SK-N-SH (cell line): ENCODE measurements at places on chromosomes 13 and 19. TPM values are rescaled to one million over a fixed set of nuclear protein-coding genes. Genes with fewer than 3 reads are reported as not detected.

DNA sequence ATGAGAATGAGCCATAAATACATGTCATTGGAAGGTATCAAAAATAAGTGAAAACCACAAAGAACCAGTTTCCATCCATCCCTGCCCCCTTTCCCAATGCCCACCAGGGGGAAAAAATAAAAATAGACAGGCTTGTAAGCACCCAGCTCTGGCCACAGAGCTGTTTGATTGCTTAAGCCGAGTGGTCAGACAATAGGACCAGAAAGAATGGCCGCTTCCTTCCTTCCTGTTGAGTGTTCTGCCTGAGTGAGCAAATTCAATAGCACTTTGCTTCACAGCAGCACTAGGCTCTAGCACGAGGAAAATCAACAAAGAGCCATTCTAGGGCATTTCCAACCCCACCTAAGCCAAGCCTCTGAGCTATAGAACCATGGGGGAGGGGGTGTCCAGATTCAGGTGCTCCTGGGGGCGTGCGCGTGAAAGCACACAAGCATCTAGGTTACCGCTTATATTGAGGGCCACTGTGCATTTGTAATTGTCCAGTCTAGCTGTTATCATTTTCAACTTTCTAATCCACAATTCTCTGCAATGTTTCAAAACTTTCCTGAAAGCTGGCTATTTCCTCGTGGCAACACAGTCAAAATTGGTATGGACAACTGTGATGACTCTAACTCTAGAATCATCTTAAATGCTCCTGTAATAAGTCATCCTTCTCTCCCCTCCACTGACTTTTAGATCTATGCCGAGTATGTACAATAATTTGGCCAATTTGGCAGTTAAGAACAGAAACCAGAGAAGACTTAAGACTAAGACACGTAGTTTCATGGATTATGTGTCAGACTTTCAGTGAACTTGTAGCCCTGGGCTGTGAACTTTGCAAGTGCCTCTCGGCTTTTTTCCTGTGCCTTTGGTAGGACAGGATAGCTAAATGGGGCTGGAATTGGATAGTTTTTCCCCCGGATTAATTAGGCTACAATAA lies 64.3 kb downstream of the SPRY2 start:
- H3K27me3 ChIP-seq: no peaks in the 10 kb centered on the region
- H3K4me1 ChIP-seq: peaks cover 12% of the 10 kb centered on the region; the same call in 1 of the 2 replicates
- H3K36me3 ChIP-seq: peaks cover 2% of the 10 kb centered on the region
- DNase-seq: no peak

DNA sequence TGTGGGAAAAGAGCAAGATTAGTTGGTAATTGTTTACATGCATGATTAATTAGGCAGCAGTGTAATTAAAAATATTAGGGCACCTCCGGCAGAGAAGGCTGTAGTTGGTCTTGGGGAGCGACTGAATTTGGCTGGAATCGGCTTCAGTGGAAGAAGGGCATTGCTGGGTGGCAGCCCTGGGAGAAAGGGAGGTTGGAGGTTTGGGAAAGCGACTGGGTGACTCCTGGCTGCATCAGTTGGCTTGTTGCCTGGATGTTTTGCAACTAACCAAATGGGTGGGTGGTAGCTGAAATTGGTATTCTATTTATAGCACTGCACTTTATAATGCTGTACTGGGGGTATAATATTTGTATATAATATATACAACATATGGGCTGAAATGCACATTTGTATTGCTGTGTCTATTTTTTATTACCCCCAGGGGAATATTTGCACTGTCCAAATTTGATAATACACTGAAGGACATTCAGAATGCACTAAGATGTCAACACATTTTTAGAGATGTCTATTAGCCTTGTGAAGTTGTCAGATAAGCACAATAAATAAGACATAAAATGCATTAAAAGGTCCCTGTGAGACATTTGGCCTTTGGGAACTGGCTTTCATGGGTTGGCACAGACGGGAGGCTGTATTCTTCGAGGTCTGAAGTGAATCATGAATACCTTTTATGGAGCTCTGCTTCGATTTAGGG lies 1.7 kb downstream of the B3GLCT start:
- peak; percentile 44 for DNase-seq
- H3K4me1 ChIP-seq: peaks cover 14% of the 10 kb centered on the region; the same call in 1 of the 2 replicates
- H3K27me3 ChIP-seq: no peaks in the 10 kb centered on the region
- H3K36me3 ChIP-seq: no peaks in the 10 kb centered on the region

The KCNC3 gene
- polyA plus RNA-seq: 0.26 and 0.30 TPM in 2 replicates

- H3K27me3 ChIP-seq: no peaks in the 10 kb centered on the region
- H3K36me3 ChIP-seq: no peaks in the 10 kb centered on the region
- no peak overlapping the region for H3K27ac ChIP-seq
- H3K4me3 ChIP-seq: no peak overlapping the region
- DNase-seq: no peak
These were observed 35.2 kb downstream of the PEPD start for GRCh38 chr19:33486407-33486806.

DNA sequence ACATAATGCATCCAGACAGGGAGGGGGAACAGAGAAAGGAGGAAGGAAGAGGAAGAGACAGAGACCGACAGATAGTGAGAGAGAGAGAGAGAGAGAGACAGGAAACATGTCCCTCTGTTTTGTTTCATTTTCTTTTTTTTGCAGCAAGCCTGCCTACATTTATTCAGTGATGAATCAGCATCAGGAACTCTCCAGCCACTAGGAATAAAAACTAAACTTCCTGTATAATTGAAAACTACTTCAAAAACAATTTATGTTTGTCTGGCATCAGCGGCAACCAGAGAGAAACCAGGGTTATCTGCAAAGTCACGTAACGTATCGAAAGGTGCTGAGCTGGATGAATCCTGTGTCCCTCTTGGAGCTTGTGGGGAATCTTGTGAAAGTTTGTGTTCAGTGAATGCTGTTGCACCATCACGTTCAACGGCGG lies 148.6 kb upstream of the SOX21 start:
- no peaks in the 10 kb centered on the region for H3K36me3 ChIP-seq
- peak overlapping the region; percentile 37; the same call in 1 of the 2 replicates for H3K4me3 ChIP-seq
- peaks cover 14% of the 10 kb centered on the region for H3K4me1 ChIP-seq
- no peaks in the 10 kb centered on the region; the same call in 1 of the 2 replicates for H3K27me3 ChIP-seq
- peak overlapping the region; percentile 56; the same call in 1 of the 2 replicates for H3K27ac ChIP-seq

DNA sequence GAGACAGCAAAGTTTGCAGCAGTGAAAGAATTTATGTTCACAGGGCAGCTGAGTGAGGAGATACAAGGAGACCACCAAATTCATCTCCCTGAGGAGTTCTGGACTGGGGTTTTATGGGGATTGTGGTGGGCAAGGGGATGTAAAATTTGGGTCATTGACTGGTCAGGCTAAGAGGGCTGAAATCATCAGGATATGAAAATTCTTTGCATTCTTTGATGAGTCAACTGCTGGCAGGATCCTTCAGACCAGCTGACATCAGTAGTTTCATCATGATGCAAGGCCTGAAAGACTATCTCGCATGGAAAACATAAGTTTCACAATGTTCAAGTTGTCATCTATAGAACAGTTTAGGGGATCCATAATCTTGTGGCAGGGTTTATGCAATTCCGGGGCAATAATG lies 869.5 kb upstream of the PCDH9 start:
- no peak overlapping the region for H3K4me3 ChIP-seq
- H3K36me3 ChIP-seq: no peaks in the 10 kb centered on the region
- H3K27me3 ChIP-seq: no peaks in the 10 kb centered on the region

GRCh38 chr13:82036602-82037001 lies 1695.7 kb upstream of the SPRY2 start:
- H3K36me3 ChIP-seq: no peaks in the 10 kb centered on the region
- no peak overlapping the region for H3K4me3 ChIP-seq
- no peaks in the 10 kb centered on the region for H3K4me1 ChIP-seq
- DNase-seq: no peak
- H3K27ac ChIP-seq: no peak overlapping the region

The TBXA2R gene
- polyA plus RNA-seq: 0.78 and 0.92 TPM in 2 replicates

GRCh38 chr19:13160557-13160956 lies 10.3 kb downstream of the IER2 start:
- H3K4me3 ChIP-seq: no peak overlapping the region
- H3K36me3 ChIP-seq: no peaks in the 10 kb centered on the region
- peaks cover 32% of the 10 kb centered on the region; the same call in 1 of the 2 replicates for H3K4me1 ChIP-seq
- no peaks in the 10 kb centered on the region for H3K27me3 ChIP-seq
- no peak overlapping the region for H3K27ac ChIP-seq

The KLK13 gene
- not detected in 2 replicates for polyA plus RNA-seq

- DNase-seq: no peak
- H3K4me1 ChIP-seq: no peaks in the 10 kb centered on the region
- peaks cover 9% of the 10 kb centered on the region for H3K36me3 ChIP-seq
- peak overlapping the region; percentile 38 for H3K4me3 ChIP-seq
- H3K27me3 ChIP-seq: no peaks in the 10 kb centered on the region
These were observed 616 bp downstream of the PINLYP start for GRCh38 chr19:43575955-43576878.

DNA sequence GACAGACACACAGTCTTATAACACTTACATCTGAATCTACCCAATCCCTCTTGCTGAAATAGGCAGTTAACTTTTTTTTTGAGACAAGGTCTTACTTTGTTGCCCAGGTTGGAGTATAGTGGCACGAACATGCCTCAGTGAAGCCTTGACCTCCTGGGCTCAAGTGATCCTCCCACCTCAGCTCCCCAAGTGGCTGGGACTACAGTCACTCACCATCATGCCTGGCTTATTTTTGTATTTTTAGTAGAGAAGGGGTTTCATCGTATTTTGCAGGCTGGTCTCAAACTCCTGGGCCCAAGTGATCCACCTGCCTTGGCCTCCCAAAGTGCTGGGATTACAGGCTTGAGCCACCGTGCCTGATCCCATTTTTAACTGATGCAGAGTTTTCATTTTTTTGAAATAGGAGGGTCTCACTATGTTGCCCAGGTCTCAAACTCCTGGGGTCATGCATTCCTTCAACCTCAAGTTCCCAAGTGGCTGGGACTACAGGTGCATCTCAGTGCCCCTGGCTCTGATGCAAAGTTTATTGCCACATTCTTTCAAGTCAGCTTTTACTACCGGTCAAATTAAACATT lies 7.6 kb downstream of the ELF1 start:
- H3K4me3 ChIP-seq: no peak overlapping the region
- no peaks in the 10 kb centered on the region for H3K36me3 ChIP-seq
- peaks cover 7% of the 10 kb centered on the region; the same call in 1 of the 2 replicates for H3K4me1 ChIP-seq
- H3K27me3 ChIP-seq: no peaks in the 10 kb centered on the region
- H3K27ac ChIP-seq: no peak overlapping the region

- H3K36me3 ChIP-seq: no peaks in the 10 kb centered on the region
- no peak overlapping the region for H3K4me3 ChIP-seq
- no peak overlapping the region for H3K27ac ChIP-seq
- no peak for DNase-seq
These were observed 367.2 kb upstream of the SLITRK1 start for GRCh38 chr13:84249463-84249862.

- H3K4me1 ChIP-seq: peaks cover 34% of the 10 kb centered on the region
- H3K27me3 ChIP-seq: no peaks in the 10 kb centered on the region
- H3K4me3 ChIP-seq: no peak overlapping the region
These were observed 92.6 kb downstream of the SIPA1L3 start for GRCh38 chr19:37999309-38000213.

DNA sequence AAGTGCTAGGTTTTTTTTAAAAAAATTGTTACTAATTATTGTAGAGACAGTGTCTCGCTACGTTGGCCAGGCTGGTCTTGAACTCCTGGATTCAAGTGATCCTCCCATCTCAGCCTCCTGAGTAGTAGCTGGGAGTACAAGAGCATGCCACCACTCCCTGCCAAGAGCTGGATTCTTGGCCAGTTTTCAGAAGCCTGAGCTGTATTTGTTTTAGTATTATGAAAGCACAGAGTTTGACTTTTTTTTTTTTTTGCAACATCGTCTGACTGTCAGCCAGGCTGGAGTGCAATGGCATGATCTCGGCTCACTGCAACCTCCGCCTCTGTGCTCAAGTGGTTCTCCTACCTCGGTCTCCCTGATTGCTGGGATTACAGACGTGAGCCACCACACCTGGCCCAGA lies 7.0 kb downstream of the ARMC6 start:
- H3K4me1 ChIP-seq: no peaks in the 10 kb centered on the region
- no peak for DNase-seq
- no peaks in the 10 kb centered on the region for H3K27me3 ChIP-seq
- H3K27ac ChIP-seq: no peak overlapping the region

- H3K27ac ChIP-seq: no peak overlapping the region
- H3K36me3 ChIP-seq: peaks cover 3% of the 10 kb centered on the region
- H3K4me1 ChIP-seq: no peaks in the 10 kb centered on the region; the same call in 1 of the 2 replicates
- H3K4me3 ChIP-seq: no peak overlapping the region
These were observed 16.2 kb downstream of the MYCBP2 start for GRCh38 chr13:77310579-77311279.

- H3K4me3 ChIP-seq: no peak overlapping the region
- H3K36me3 ChIP-seq: no peaks in the 10 kb centered on the region
- H3K27ac ChIP-seq: no peak overlapping the region
- H3K4me1 ChIP-seq: no peaks in the 10 kb centered on the region
- DNase-seq: no peak
These were observed 1041.0 kb downstream of the UQCRFS1 start for GRCh38 chr19:28171983-28172382.

The PRTN3 gene
- not detected in 2 replicates for polyA plus RNA-seq
